ENCODE measurements at places on chromosomes 3 and 15.

- DNase-seq, result no peak
Observed at GRCh38 chr3:161682715-161683114, 186.1 kb downstream of the OTOL1 start.

DNA sequence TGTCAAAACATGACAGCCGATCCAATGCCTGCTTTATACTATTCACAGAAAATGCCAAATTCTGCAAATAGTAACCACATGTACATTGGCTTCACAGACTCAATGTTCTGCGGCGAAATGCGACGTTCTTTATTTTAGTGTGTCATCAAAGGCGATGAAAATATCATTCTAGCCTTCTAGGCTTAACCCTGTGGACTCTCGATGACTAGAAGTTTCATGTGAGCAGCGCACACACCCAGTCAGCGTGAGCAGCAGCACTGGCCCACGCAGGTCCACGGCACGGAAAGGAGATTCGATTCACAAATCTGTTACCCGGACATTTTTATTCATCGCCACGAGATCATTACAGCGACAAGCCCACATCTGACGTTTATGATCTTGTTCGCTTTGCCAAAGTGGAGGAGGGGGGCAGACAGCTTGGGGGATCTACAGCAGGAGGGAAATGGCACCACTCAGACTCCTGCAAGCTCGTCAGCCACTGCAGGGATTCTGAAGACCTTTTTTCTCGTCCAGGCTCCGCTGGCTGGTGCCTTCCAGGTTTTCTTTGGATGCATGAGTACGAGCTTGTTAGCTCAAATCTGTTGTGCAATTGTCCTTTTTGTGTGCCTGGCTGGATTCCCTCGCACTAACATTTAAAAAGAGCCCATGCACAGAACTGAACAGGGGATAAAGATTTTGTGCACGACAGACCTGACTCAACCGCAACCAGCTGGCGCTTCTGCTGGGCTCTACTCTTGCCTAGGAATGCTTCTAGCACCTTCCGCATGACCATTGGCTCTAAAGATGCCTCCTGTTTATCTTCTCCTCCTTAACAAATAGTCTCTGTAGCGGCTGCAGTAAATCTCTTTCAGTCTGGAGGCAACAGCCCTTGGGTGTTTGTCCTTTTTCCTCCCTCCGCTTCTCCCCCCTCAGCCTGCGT is 938.4 kb downstream of the MCTP2 start:
- no peak for DNase-seq

DNA sequence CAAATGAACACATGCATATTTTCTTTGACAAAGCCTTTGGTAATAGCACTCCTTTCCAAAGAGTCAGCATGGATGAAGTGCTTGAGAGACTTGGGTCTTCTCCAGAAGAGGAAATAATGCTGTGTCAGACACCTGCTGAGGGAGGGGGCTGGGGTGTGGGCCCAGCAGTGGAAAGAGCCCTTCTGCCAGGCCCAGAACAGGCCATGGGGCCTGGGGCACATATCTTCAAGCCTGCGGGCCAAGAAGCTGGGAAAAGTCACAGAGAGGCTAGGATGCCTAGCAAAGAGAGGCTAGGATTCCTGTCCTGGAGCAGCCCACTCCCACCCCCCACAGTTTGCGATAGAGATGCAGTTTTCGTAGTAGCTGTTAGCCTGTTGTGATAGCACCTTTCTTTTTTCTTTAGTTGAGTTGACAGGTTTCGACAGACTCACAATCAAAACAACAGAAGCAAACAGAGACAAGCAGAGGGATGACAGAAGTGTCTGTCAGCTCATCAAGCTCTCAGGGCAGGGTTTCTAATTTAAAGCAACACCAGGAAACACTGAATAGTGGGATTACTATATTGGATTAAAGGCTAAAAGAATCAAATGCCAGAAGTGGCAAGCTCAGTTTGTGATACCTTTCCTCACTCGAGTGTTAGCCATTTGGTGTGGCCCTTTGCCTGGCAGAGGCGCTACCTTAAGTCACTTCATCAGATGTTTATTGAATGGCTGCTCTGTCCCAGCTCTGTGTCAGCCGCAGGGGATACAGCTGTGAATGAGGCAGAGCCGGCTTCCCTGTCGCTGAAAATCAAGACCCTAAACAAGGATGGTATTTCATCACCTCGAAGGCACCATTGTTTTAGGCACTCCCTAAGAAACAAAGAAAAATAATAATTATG is 19.0 kb downstream of the CMTM7 start:
- DNase-seq, result no peak

DNA sequence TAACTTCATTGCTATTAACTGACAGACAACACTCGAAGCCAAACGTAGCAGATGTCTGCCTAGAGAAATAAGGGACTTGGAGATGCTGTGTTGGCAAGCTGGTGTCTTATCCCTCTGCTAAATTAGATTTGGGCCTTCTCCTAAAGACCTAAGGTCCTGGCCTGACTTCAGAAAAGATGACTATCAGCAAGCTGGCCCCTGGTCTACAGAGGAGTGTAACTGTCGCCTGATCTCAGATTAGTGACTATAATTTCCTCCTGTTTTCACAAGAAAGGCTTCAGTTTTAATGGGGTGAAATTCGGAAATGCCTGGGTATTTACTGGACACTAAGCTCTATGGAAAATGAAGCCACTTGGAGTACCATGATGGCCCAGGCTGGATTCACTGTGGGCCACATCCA is 53.1 kb upstream of the SLC7A14 start:
- DNase-seq, result no peak

DNA sequence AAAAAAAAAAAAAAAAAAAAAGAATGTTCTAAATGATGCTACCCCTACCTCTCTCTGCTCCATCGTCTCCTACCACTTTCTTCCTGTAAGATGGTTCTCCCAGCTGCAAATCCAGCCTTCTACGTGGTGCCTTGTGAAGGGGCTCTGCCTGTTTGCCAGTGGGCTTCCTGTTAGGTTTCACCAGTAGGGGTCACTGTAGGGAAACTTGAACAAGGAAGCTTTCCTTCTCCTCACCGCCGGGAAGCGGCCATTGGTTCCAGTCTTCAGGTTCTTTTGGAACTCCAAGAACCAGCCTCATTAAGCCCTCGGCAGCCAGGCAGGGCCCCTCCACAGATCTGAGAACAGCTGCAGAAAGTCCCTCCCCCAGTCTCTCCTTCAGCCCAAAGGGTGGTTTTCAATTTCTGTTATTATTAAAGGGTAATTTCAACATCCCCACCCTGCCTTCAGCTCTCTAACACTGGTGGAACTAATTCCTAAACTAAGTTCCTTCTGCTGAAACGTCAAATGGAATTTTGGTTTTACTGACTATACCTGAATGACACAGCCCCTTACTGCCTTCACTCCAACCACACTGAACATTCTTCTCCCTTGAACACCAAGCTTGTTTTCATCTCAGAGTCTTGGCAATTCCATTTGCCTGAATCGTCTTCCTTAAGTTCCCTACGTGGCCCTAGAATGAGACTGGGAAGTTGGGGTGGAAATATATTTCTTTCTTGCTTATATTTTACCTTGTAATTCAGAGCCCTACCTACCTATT is 13.5 kb downstream of the MCCC1 start:
- DNase-seq, result no peak

- peak; percentile 64 for DNase-seq
Observed at GRCh38 chr3:50573566-50574443, 4.5 kb downstream of the HEMK1 start.

- no peak for DNase-seq
Observed at GRCh38 chr3:85846940-85847339, 888.2 kb downstream of the CADM2 start.

DNA sequence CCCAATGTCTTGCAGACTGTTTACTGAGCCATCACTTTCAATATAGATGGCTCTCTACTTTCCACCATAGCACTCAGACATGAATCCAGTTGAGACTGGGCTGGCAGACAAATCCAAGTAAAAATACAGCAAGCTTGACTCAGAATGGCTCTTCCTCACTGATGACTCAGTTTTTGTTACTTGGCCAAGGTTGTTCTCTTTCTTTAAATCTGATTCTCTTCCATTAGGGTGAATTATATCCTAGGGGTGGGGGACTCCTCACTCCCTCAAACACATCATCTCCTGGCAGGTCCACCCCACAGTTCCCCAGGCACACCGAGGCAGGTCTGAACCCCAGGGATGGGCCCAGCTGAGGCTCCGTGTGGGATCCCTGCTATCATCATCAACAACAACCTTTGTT is 157.9 kb downstream of the MEX3B start:
- DNase-seq, result no peak

GRCh38 chr15:38187630-38188313 is 64.9 kb upstream of the SPRED1 start:
- DNase-seq, result no peak

GRCh38 chr3:46926871-46927717 is 49.5 kb downstream of the CCDC12 start:
- DNase-seq, result peak; percentile 68

GRCh38 chr3:183290216-183290615 is 37.2 kb downstream of the B3GNT5 start:
- no peak for DNase-seq

GRCh38 chr15:89785064-89785773 is 9.1 kb downstream of the MESP2 start:
- DNase-seq, result no peak

DNA sequence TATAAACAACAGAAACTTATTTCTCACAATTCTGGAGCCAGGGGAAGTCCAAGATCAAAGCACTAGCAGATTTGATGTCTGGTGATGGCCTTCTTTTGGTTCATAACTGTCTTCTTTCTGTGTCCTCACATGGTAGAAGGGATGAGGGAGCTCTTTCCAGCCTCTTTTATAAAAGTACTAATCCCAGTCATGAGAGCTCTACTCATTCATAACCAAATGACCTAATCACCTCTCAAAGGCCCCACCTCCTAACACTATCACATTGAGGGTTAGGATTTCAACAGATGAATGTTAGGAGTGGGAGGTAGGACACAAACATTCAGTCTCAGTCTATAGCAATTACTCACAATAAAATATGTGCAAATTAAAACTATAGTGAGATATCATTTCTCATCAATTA is 50.1 kb upstream of the UBE2E2 start:
- no peak for DNase-seq

GRCh38 chr15:94456226-94456625 is 224.9 kb downstream of the MCTP2 start:
- no peak for DNase-seq

GRCh38 chr3:39383881-39384664 is 903 bp downstream of the SLC25A38 start:
- peak; percentile 98 for DNase-seq

All from lower lobe of right lung (tissue), 2 donors.